CD4-positive, alpha-beta T cell (primary cell): ENCODE measurements at places on chromosomes 6 and 20. TPM values are rescaled to one million over a fixed set of nuclear protein-coding genes. Genes with fewer than 3 reads are reported as not detected.

RIPOR3 gene
- total RNA-seq = not detected

C20orf144 gene
- total RNA-seq = 0.19 TPM

JPH2 gene
- total RNA-seq = not detected

DNA sequence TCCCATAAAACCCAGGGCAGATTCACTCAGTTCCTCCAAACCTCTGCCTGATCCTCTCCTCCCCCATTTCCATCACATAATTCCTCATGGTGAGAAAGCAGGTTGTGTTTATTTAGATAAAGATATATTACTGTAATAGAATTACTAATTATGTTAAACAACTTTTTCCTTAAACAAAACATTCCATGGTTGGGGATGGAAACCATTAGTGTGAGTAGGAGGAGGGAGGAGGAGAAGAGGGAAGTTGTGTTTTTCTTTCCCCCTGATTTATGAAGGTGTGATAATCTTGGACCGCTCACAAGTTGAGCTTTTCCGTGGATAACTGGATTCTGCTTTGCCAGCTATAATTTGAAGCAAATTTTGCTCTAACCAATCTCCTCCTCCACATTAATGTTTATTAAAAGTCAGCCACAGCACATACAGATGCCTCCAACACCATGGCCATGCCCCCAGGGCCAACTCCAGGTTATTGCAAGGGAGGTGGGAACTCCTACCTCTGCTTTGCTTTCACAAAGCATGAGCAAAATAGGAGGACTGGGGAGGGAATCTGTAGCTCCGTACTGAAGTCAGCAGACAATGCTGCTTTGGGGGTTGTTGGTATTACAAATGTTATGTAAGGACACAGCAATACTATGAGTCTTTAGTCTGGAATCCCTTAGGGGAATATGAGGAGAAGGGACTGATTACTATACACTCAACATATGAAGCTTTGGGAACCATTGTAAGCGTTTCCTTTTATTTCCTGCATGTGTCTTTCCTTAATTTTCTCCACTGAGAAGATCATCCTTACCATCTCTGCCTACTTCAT lies 542.0 kb downstream of the DHX35 start:
- no peak for DNase-seq

- no peak for DNase-seq
These were observed 30.7 kb downstream of the HMGN3 start for GRCh38 chr6:79203753-79204253.
